ENCODE measurements at places on chromosomes 16 and 17. TPM values are rescaled to one million over a fixed set of nuclear protein-coding genes. Genes with fewer than 3 reads are reported as not detected.

The CIBAR2 gene
- 3.0 TPM for polyA plus RNA-seq

The KRT32 gene
- polyA plus RNA-seq: not detected

The SLC16A13 gene
- polyA plus RNA-seq: 1.9 TPM

The OR1A1 gene
- polyA plus RNA-seq: not detected

The TBC1D3C gene
- 2.3 TPM for polyA plus RNA-seq

The ZFHX3 gene
- polyA plus RNA-seq: 12.8 TPM

The ESRP2 gene
- polyA plus RNA-seq: 21.5 TPM

The PPY gene
- polyA plus RNA-seq: 5.5 TPM

The ITGA2B gene
- polyA plus RNA-seq: 0.59 TPM

The FAM171A2 gene
- not detected for polyA plus RNA-seq

The ALOX15B gene
- 2.0 TPM for polyA plus RNA-seq

The C17orf78 gene
- polyA plus RNA-seq: 34.0 TPM

The UTS2R gene
- polyA plus RNA-seq: not detected

The MYLK3 gene
- 0.81 TPM for polyA plus RNA-seq

The DHRS7C gene
- 0.50 TPM for polyA plus RNA-seq

The SCN4A gene
- polyA plus RNA-seq: 0.46 TPM

The GUCY2D gene
- polyA plus RNA-seq: not detected

The IL32 gene
- 1,061 TPM for polyA plus RNA-seq

The SNAI3 gene
- 0.72 TPM for polyA plus RNA-seq

The SLC5A11 gene
- 32.4 TPM for polyA plus RNA-seq

All from small intestine (tissue), 16 donors.